B cell (primary cell): ENCODE measurements at places on chromosomes 5 and 9. TPM values are rescaled to one million over a fixed set of nuclear protein-coding genes. Genes with fewer than 3 reads are reported as not detected.
A peak's percentile ranks its signal among the peaks of the same experiment; 100 is the strongest.

Gene PPIP5K2
- 77.9 and 80.5 TPM in 2 replicates for total RNA-seq

Gene MRNIP
- 152 and 160 TPM in 2 replicates for total RNA-seq

- DNase-seq = peak; percentile 62
- peaks cover 32% of the 10 kb centered on the region for H3K27me3 ChIP-seq
- no peak within 1 kb of the TSS for H3K27ac ChIP-seq
- H3K36me3 ChIP-seq = no peaks in the 10 kb centered on the region
- peaks cover 23% of the 10 kb centered on the region for H3K4me1 ChIP-seq
- H3K4me3 ChIP-seq = peak within 1 kb of the TSS; percentile 63
Measured at GRCh38 chr9:124776954-124777648, at the start of gene OLFML2A. Gene OLFML2A (plus strand): TSS chr9:124777133. CDS start chr9:124777271, 138 bp downstream.

- DNase-seq = no peak
- no peaks in the 10 kb centered on the region for H3K36me3 ChIP-seq
- H3K4me1 ChIP-seq = no peaks in the 10 kb centered on the region
Measured at GRCh38 chr9:88302579-88303324, 85.5 kb upstream of the SPIN1 start.

- no peaks in the 10 kb centered on the region for H3K36me3 ChIP-seq
- DNase-seq = no peak
- H3K27me3 ChIP-seq = no peaks in the 10 kb centered on the region
- H3K4me1 ChIP-seq = no peaks in the 10 kb centered on the region
Measured at GRCh38 chr9:136351252-136351800, 12.2 kb downstream of the DNLZ start.

GRCh38 chr5:159669559-159669958 is 246.7 kb upstream of the ADRA1B start:
- H3K27ac ChIP-seq = no peak overlapping the region
- no peak for DNase-seq
- H3K4me1 ChIP-seq = no peaks in the 10 kb centered on the region
- no peaks in the 10 kb centered on the region for H3K36me3 ChIP-seq

DNA sequence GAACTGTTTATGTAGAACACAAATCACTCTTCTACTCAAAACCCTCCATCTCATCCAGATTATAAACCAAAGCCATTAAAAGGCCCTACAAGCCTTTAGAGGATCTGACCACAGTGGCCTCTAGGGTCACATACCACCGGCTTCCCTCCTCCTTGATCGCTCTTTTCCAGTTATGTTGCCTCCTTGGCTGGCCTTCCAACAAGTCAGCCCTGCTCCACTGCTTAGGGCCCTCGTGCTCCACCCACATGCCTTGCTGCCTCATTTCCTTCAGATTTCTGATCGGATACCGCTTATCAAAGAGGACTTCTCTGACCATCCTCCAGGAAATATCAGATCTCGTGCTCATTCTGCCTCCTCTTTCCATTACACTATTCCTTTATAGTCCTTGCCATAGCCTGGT is 139.4 kb upstream of the RAI14 start:
- no peaks in the 10 kb centered on the region for H3K36me3 ChIP-seq
- no peak for DNase-seq
- no peaks in the 10 kb centered on the region for H3K27me3 ChIP-seq

DNA sequence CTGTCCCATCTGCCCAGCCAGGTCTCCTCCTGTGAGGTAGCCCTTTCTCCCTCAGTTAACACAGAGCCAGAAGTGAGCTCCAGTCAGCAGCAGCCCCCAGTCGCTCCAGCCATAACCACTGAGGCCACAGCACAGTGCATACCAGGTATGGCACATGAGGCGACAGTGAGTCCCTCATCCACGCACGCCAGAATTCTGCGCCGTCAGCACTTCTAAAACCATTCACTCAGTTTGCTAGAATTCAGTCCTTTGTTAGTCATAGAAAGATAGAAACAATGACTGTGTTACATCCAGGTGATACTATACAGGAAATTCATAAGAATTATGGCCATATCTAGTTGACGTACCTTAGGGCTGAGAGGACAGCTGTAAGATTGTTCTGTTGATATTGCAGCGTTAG is 88.5 kb downstream of the KIAA1958 start:
- no peak for DNase-seq
- H3K4me3 ChIP-seq = no peak overlapping the region
- H3K27me3 ChIP-seq = no peaks in the 10 kb centered on the region

Gene ZNF366
- not detected in 2 replicates for total RNA-seq

- H3K36me3 ChIP-seq = no peaks in the 10 kb centered on the region
- no peak for DNase-seq
- H3K4me1 ChIP-seq = no peaks in the 10 kb centered on the region
- H3K4me3 ChIP-seq = no peak overlapping the region
- no peak overlapping the region for H3K27ac ChIP-seq
- no peaks in the 10 kb centered on the region for H3K27me3 ChIP-seq
Measured at GRCh38 chr5:124895236-124895635, 148.8 kb upstream of the ZNF608 start.

GRCh38 chr9:117541181-117541580 is 126.3 kb upstream of the ASTN2 start:
- H3K4me1 ChIP-seq = no peaks in the 10 kb centered on the region
- no peak overlapping the region for H3K4me3 ChIP-seq
- DNase-seq = no peak
- no peaks in the 10 kb centered on the region for H3K36me3 ChIP-seq
- no peaks in the 10 kb centered on the region for H3K27me3 ChIP-seq
- H3K27ac ChIP-seq = no peak overlapping the region

Gene MOB3B
- total RNA-seq = 7.3 and 7.6 TPM in 2 replicates

Gene PCDHGA7
- 1.8 and 2.3 TPM in 2 replicates for total RNA-seq

- no peaks in the 10 kb centered on the region for H3K36me3 ChIP-seq
- no peak for DNase-seq
- H3K4me3 ChIP-seq = no peak overlapping the region
- H3K4me1 ChIP-seq = no peaks in the 10 kb centered on the region
- no peaks in the 10 kb centered on the region for H3K27me3 ChIP-seq
- no peak overlapping the region for H3K27ac ChIP-seq
Measured at GRCh38 chr9:114282926-114283325, 40.0 kb upstream of the ORM1 start.
